ENCODE measurements at places on chromosomes 6 and 20. TPM values are rescaled to one million over a fixed set of nuclear protein-coding genes. Genes with fewer than 3 reads are reported as not detected.

DNA sequence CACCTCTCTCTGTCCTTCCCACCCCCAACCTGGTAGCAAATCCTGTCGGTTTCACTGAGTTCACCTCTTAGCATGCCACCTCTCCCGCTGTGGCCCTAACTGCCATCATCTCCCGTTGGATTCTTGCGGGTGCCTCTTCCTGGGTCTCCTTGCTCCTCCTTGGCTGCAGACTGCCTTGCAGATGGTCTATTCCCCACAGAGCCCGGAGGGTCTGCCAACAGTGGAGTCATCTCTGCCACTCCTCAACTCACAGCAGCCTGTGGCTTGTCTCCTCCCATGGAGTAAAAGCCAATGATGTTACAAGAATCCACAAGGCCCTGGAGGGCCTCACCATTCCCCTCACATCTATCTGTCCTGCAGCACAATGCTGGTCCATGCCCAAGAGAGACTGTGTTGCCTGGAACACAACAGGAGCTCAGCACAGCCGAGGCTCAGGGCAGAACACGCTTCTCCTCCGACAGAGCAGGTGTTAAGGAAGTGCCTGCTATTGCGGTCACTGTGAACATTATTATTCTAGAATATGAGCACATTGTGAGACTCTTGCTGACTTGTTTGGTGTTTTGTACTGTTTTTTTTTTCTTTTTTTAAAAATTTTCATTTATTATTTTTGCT lies 241.8 kb upstream of the SULF2 start:
- no peak for DNase-seq

- peak; percentile 73 for DNase-seq
Observed at GRCh38 chr6:151067684-151068596, 171.8 kb upstream of the AKAP12 start.

DNA sequence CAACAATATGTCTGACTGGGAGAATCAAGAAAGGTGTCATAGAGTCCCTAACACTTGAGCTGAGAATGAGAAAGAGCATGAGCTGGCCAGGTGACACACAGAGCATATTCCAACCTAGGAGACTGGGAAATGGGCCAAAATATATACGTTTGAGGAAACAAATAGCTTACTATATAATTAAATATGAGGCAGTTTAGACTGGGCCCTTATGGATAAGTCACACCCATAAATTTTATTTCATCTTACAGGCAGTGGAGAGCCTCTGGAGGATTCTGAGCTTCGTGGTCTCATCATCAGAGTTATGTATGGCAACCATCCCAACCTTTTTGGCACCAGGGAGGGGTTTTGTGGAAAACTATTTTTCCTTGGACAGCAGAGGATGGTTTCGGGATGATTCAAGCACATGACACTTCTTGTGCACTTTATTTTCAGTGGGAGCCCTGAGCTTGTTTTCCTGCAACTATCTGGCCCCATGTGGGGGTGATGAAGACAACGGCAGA lies 12.9 kb upstream of the NQO2 start:
- peak; percentile 76 for DNase-seq

DNA sequence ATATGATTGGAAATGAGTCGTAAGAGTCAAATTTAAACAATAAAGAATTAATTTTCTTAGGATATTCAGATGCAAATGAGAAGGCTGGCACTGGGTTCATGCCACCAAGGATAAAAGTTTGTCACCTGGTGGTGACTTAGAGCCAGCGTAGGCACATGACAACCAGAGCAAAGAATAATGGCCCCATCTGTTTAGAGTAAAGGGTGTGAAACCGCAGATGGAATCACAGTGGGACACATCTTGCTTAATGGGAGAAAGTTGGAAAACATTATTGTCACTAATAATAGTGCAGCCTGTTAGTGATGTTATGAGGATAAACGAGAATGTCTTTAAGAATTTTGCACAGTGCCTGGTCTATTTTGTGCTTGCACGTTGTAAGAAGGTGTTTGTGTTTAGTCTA lies 727.8 kb downstream of the QKI start:
- no peak for DNase-seq

- no peak for DNase-seq
Observed at GRCh38 chr6:32332433-32332832, 39.3 kb downstream of the TSBP1 start.

GRCh38 chr6:85676086-85676729 lies 33.5 kb upstream of the SYNCRIP start:
- DNase-seq: no peak

DNA sequence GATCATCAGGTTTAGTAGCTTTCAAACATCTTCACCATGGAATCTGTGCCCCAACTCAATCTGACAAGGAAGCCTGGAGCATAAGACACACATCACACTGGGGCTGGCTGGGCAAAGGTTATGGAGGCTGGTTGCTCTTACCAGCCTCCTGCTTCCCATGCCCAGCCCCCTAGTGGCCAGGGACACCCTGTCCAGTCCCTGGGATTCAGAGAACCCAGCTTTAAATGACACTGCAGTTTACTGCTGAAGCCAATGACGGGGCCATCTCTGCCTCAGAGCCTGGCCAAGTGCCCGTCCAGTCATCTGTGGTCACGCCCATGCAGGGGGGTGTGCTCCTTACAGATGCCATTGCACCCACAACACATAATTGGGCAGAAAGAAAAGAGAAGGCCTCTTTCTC lies 272.9 kb downstream of the SMOC2 start:
- DNase-seq: no peak

- DNase-seq: no peak
Observed at GRCh38 chr6:44856479-44856878, 469.0 kb downstream of the CDC5L start.

DNA sequence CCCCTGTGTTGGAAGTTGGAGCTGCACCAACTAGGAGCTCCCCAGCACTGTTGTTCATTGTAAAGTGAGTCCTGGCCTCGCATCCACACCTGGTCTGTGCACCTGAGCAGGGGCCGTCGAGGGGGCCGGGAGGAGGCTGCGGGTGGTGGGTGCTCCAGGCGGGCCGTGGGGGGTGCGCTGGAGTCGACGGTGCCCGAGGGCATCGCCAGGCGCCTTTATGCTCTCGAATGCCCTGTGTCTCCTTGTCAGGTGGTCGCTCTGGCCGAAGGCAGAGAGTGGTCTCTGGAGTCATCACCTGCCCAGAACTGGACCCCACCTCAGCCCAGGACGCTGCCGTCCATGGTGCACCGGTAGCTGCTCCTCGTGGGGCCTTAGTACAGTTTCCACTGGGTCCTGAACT lies 4.3 kb downstream of the ARFGAP1 start:
- DNase-seq: no peak

- no peak for DNase-seq
Observed at GRCh38 chr6:48423640-48424365, 312.8 kb upstream of the PTCHD4 start.

DNA sequence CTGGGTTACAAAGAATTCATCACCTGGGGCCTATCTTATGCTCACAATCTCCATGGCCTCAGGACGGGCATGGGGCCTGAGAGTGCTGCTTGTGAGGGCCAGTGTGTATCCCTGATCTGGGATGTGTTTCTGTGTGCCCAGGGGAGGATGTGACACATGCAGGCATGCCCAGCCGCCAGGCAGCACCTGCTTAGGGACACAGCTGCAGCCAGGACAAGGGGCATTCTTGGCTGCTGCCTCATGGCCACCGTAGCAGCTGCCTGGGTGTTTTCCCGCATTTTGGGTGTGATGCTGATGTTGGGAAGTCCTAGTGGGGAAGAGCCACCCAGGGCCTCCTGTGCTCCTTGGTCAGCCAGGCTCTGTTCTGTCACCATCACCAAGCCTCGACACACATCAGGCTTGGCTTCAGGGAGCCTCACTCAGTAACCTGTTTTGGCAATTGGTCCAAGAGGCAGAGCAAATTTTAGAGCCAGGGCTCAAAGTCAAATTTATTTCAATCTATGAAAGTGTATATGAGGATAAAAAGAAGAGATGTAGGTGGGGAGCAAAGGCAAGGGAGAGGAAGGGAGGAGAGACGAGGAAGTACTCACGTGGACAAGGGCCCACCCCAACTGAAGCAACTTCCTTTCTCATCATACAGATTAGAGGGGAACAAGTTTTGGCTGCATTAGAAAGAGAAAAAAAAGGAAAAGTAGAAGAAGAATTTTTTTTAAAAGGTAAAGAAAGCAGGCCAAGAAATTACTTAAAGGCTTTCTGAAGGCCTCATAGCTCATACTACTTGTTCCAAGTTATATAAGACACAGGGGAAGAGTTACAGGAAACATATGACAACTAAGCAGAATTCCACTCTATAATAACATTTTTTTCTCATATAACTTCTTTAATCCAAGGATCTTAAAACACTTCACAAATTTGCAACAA lies 269.9 kb upstream of the SUPT3H start:
- no peak for DNase-seq

DNA sequence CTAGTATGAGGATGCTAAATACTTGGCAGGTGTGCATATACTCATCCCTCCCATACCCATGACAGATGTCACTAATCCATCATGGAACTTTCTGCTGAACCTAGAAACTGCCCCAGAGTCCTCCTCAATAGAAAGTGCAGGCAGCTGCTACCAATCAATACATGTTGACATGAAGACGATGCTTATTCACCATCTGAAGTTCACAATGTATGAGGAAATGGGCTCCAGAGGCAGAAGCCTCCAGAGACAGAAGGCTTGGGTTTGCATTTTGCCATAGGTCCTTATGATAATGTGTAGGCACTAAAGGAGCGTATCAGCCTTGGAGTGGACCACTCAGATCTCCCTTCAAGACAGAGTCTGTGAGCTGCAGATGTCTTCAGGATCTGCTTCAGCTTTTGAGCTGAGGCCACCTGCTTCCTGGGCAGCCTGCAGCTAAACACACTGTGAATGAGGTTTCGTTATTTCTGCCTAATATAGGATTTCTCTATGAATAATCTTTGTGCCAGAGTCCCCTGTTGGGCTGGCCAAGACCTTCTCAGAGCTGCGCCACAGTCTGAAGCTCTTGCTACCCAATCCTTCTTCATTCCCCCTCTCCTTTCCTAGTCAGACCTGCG lies 7.5 kb upstream of the KIAA1755 start:
- no peak for DNase-seq

DNA sequence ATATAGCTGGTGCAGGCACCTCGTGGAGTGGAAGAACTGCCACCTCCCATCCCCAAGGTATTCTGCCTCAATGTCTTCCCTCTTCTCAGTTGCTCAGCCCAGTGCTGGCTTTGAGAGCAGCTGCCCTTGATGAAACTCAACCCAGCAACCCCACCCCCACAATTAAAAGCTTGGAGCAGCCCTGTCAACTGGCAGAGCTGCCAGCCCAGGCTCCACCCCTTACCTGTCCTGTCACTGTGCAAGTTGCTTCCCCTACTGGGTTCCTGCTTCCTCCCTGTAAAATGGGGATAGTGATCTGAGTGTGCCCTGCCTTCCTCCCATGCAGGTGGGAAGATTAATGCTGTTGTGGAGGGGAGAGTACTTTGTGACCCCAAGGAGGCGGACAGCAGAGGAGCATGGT lies 4.5 kb downstream of the TMEM63B start:
- no peak for DNase-seq

DNA sequence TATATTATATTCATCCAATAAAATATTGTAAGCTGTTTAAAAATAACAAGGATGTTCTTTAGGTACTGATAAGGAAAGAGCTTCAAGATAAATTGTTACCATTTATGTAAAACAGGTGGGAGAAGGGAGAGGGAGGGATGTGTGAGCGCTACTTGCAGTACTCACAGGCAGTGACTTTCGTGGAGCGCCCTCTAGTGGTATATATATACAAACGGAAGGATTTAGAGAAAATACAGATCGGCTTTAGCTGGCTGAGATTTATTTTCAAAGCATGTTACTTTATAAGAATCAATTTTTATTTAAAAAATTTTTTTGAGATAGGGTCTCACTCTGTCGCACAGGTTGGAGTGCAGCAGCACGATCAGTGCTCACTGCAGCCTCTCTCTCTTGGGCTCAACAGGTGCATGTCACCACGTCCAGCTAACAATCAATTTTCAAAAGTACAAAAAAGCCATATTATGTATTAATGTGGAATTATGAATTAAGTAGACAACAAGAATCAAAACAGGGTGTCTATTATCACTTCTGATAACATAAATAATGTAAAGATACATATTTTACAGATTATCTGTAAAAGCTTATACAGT lies 3.3 kb upstream of the MOG start:
- DNase-seq: no peak

DNA sequence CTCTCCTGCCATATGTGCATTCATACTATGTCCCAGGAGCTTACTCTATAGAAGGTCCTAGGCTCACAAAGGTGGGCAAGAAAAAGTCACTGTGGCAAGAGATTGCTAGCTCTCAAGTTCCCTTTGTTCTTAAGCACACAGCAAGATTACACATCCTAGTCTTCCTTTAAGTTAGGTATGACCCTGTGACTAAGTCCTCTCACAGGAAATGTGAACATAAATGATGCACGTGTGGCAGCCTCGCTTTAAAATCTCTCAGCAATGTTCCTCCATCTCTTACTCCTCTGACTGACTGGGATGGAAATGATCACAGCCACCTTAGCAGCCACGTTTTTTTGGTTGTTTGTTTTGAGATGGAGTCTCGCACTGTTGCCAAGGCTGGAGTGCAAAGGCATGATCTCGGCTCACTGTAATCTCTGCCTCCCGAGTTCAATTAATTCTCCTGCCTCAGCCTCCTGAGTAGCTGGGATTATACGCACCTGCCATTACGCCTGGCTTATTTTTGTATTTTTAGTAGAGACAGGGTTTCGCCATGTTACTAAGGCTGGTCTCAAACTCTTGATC lies 35.7 kb upstream of the HAO1 start:
- no peak for DNase-seq

DNA sequence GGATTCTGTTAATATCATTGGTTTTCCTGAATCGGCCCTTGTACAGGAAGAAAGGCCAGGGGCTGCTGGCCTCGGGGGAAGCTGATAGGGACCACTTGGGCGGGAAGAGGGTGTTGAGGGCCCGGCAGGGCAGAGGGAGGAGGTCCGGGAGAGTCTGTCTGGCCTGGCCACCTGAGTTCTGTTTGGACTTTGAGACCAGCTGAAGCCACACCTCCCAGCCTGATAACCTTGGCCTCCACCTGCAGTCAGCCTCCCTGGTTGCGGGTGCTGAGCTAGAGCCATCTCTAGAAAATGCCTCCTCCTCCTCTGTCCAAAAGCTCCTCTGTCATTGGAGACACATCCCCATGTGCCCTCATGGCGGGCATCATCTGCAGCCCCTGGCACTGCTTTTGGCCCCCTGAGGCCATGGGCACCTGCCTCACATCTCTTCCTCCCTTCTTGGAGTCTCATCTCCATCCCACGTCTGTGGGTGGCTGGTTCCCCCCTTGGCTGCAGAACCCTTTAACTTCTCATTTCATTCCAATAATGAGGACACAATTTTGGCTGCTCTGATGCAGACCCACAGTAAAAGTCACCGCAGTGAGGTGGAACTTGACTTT lies 16.6 kb downstream of the APCDD1L start:
- no peak for DNase-seq

DNA sequence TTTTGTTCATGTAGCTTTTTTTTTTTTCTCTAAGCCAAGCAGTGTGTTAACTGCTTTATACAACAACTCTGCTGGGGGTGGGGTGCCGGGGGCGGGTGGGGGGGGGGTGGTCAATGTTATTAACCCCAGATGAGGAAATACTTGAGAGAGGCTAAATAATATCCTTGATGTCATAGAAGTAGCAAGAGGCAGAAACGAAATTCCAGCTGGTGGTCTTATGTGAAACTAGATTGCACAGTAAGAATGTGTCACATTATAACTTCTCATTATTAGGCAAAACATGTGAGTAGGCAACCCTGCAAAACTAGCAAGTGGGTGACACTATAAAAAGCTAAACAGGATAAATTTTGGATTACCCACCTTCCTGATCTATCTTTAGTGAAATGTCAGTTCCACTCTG lies 12.8 kb downstream of the MYLK4 start:
- DNase-seq: no peak

GRCh38 chr6:128070406-128070805 lies 169.5 kb upstream of the THEMIS start:
- DNase-seq: no peak

GDAP1L1 gene
- 0.41 TPM for total RNA-seq

Data from uterus (tissue), 4 donors.